ENCODE measurements at places on chromosomes 13 and 19.

DNA sequence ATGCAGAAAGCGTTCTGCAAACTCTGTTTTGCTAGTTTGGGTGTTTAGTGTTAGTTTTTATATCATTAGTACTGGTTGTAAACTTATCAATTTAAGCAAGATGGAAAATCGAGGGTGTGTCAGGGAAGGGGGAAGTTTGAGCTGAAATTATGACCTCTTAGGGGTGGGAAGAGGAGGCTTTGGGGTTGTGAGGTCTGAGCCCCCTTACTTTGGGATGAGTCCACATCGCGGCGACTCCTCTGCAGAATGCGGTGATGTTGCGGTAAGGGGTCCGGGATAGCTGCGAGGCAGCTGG lies 743 bp upstream of the NDUFS7 start:
- DNase-seq: no peak

DNA sequence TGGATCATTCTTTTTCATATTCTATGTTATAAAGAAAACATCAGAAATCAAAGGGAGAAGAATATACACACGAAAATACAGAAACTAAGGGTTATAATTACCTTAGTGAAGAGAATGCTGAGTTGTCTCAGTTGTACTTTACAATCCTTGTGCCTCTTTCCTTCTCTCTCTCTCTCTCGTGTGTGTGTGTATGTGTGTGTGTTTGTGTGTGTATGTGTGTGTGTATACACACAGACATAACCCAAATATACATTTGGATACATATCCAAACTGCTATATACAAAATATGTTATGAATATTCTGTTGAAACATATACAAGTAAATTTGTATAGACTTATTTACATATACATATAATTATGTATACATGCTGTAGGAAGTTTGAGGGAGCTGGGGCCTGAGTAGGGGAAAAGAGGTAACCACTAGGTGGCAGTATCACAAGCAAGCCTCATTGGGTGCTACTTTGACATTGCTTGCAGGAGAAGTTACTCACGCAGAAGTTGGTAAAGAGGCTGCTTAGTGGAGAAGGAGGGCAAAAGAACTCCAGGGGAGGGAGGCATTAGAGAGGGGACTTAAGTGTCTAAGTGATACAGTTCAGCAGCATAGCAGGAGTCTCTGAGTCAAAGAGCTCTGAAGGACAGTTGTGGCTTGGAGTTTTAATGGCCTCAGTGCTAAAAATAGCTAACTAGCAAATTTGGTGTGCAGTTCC lies 465.1 kb upstream of the PCDH20 start:
- DNase-seq: no peak

DNA sequence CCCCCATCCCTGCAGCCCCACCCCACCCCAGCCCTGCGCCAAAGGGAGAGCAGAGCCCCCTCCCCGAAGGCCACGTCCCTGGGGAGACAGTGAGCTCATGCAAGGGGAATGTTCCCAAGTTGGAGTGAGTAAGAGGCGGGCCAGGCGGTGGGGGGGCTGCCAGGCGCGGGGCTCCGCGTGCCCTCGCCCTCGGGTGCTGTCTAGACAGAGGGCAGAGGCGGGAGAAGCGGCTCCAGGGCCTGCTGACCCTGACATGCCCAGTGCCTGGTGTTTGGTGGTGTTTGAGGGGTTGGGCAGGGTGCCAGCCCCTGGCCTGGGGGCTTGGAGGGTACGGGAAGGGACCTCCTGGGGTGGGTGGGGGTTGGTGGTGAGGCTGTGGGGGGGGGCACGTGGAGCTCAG lies 1.0 kb downstream of the FSTL3 start:
- no peak for DNase-seq

- no peak for DNase-seq
Measured at GRCh38 chr13:30871588-30872275, 34.3 kb upstream of the MEDAG start.

- DNase-seq: no peak
Measured at GRCh38 chr13:100305398-100305797, 216.5 kb downstream of the PCCA start.

GRCh38 chr19:51135004-51135403 lies 7.1 kb upstream of the SIGLEC7 start:
- no peak for DNase-seq

- DNase-seq: no peak
Measured at GRCh38 chr13:47396915-47397314, 500.1 kb upstream of the HTR2A start.

GRCh38 chr19:33484226-33484774 lies 37.3 kb downstream of the PEPD start:
- no peak for DNase-seq

GRCh38 chr13:103101901-103102300 lies 35.7 kb upstream of the SLC10A2 start:
- no peak for DNase-seq
